ENCODE measurements at places on chromosomes 11 and 22.

- DNase-seq: no peak
These were observed 22.1 kb downstream of the AP2A2 start for GRCh38 chr11:947744-948143.

GRCh38 chr22:19822301-19823117 is 32.2 kb downstream of the GNB1L start:
- no peak for DNase-seq

GRCh38 chr11:125182573-125182972 is 18.0 kb downstream of the PKNOX2 start:
- no peak for DNase-seq

DNA sequence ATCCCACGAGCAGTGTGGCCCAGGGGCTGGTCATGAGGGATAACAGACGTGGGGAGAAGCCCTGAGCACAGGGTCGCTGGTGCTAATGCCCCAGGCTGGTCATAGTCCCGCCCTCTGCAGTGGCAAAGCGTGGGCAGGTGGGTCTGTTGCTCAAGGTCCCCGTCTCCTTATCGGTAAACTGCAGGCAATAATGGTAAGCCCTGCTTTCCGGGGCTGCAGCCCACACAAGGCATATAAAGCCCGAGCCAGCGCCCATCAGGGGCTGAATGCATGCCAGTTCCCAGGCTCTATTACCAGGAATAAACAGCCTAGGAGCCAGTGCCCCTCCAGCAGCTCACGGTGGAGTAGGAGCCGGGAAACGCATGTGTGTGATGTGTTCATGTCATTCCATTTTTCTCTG is 261.0 kb downstream of the BRD1 start:
- no peak for DNase-seq

GRCh38 chr11:43486141-43486540 is 127.4 kb downstream of the TTC17 start:
- peak; percentile 23 for DNase-seq

GRCh38 chr11:45641961-45642360 is 23.5 kb downstream of the CHST1 start:
- DNase-seq: no peak

GRCh38 chr11:121958971-121959325 is 157.1 kb downstream of the BLID start:
- no peak for DNase-seq

DNA sequence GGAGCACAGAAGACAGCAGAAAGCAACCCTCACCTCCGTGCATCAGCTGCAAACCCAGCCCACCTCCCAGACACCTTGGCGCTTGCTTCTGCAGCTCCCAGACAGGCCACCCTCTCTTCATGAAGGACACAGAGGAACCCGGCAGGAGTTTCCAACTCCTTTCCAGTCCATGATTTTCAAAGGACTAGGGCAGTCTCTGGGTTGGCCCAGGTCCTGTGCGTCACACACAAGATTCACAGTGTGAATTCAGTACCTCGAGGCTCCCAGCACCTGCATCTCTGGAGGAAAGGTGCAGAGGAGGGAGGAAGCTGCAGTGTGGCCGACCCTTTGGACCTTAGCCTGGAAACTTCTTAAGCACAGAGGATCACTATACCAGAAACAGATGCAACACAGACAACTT is 61.0 kb upstream of the BID start:
- DNase-seq: no peak

- DNase-seq: no peak
These were observed 77.8 kb upstream of the FSHB start for GRCh38 chr11:30153008-30153407.

- peak; percentile 76 for DNase-seq
These were observed 740 bp downstream of the EML3 start for GRCh38 chr11:62611705-62612365.
